ENCODE measurements at places on chromosomes 12 and 14.
A peak's percentile ranks its signal among the peaks of the same experiment; 100 is the strongest.

DNA sequence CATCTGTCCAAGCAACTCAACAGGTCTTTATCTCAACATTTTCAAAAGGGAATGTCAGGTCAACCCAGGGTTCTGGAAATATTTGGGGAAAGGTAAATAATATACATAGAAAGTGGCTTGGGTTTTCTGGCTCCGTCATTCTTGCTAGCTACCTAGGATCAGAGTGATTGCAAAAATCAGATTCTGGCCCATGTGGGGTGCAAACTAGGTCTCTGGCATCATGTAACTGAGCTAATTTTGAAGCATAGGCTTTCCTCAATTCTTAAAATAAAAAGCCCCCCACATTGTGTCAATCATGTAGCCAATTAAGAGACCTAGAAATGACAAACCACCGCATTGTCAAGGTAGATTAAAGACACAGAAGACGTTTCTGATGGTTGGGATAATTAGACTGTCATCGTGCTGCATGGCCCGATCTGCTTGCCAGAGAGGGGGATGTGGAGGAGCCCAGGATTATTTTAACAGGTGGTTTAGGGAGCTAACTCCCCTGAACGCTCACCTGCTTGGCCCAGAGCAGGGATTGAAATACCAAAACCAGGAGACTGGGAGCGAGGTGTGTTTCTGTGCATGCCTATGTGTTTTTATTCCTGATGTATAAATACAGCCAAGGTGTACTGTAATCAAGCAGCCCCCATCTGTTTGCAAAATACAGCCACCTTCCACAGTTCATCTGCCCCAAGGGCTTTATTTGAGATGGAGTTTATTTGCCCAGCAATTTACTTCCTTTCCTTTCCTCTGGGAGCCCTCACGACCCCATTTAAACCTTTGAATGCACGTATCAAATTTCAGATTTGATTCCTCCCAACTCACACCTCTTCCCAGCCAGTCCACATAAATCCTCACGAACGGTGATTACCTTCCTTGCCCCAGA, 189.5 kb downstream of the TTC8 start:
- DNase-seq = no peak

DNA sequence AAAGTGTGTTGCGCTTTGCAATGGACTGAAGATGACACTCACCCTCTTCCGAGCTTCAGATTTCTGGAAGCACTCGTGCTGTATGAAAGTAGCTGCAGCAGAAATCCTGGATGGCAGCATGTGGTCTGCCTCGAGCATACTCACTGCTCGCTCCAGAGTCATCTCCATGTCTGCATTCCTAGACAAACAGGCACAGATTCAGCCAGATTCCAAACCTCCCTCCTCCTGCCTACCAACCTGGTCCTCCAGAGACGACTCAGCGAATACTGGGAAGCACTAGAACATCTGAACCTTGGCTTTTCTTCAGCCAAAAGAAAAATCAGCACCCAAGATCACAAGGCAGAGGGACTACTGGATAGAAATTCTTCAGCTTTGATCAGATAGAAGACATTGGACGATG, 27.7 kb downstream of the PKP2 start:
- no peak for DNase-seq

DNA sequence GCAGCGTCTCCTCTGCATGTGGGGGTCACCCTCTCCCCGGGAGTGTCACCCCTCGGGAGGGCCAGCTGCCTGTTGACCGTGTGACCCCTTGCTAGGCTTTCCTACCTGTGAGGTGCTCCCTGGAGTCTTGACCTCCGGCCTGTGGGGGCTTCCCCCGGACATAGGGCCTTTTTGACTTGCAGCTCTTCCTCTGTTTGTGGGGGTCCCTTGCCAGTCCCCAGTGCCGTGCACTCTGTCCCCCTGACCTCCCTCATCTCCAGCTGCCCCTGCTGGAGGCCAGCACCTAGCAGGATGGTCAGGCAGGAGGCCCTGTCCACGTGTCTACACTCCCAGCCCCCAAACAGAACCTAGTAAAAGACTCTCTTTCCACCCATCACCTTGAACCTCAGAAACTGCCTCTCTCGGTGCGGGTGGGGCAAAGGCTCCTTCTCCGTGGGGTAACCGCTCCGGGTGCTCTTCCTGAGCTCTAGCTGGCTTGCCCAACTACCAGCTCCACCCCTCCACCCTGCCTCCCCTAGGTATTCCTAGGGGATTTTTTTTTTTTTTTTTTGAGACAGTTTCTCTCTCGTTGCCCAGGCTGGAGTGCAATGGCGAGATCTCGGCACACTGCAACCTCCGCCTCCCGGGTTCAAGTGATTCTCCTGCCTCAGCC, 810 bp downstream of the AACS start:
- no peak for DNase-seq

DNA sequence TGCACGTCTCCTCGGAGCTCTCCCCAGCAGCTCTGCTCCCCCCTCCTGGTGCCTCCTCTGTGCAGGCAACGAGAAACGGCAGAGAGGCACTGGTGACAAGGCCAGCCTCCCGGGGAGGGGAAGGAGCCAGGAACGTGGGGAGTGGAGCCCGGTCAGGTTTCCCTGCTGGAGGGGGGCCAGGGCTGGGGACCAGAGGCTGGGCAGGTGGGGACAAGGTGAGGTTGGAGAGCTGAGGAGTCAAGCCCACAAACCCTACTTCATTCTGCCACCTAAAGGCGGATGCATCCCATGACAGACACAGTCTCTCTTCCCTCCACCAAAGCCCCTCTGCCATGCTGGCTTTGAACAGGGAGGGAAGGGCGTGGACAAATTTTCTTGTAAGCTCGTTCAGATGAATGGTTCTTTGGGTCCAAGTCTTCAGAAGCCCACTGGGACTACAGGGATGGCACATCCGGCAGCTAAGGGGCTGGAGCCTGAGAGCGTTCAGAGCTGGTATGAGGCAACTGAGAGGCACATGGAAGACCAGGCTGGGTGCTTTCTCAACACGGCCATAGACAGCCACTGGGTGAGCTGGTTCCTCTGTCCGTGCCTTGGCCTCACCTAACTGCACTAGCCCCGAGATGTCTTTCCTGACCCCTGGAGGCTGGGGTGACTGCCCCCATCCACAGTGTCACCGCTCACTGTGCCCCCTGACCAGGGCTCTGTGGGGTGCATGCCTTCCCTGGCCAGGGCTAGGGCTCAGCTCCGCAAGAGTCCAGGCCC, 105.9 kb downstream of the RBM19 start:
- DNase-seq = peak; percentile 32

GRCh38 chr12:116937640-116938039, 26.9 kb downstream of the FBXW8 start:
- no peak for DNase-seq

DNA sequence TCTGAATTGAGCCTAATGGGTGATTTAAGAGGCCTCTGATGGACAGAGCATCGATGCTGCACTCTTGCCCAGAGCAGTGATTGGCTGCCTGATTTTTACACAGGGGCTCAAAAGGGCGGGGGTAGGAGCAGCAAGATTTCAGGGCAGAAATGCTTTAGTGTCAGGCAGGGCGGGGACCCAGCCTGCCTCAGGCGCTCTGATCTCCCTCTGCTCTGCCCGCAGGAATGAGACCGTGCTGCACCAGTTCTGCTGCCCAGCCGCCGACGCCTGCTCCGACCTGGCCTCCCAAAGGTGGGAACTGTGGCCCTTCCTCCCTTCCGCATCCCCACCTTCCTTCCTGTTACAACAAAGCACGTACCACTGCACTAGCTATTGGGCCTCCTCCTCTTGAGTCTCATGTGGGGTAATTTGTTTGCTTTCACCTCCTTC, 32.4 kb downstream of the IQSEC3 start:
- DNase-seq = no peak

- DNase-seq = peak; percentile 38
These were observed 5.2 kb downstream of the KRT84 start for GRCh38 chr12:52380271-52380694.

GRCh38 chr14:79656496-79656895, 554.8 kb downstream of the DIO2 start:
- no peak for DNase-seq

DNA sequence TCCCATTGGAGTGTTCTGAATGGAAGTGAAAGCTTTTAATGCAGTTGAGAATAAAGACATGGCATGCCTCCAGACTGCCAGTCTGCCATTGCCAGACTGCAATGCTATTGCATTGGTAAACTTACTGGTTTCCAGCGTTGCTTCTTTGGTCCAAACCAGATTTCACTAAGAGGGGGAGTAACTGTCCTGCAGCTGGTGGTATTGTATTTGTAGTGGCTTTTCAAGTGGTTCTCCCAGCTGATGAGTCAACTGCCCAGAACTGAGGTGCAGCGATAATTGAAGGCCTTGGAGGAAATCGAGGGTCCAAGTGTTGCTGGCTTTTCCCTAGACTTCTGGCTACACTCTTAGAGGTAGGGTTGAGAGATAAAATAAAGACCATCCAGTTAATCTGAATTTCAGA, 31.9 kb downstream of the ERG28 start:
- no peak for DNase-seq

DNA sequence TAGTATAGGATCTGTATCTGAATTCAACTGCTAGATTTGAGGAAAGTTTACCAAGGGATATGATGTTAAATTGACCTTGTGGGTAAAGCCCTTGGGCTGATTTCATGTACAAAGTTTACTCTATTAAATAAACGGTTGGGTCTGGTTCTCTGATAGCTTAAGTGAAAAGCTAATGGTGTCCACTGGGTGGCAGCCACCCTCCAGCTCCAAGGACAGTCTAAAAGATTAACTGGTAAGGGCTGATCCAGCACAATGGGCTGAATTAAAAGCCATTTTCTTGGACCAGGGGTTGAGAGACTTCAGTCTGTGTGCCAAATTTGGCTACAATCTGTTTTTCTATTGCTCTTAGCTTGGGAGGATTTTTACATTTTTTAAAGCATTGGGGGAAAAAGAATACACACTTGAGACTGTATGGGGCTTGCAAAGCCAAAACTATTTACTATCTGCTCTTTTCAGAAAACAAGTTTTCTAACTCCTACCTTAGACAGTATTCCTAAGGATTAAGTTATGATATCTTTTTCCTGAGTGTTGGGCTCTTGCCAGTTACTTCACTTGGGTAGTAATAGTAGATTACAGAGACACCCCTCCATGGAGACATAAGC, 116.5 kb downstream of the GPHN start:
- DNase-seq = peak; percentile 37

GRCh38 chr14:68448252-68448902, 344.5 kb downstream of the ZFP36L1 start:
- DNase-seq = no peak

- no peak for DNase-seq
These were observed 240.1 kb upstream of the SRRM4 start for GRCh38 chr12:118741194-118741593.

DNA sequence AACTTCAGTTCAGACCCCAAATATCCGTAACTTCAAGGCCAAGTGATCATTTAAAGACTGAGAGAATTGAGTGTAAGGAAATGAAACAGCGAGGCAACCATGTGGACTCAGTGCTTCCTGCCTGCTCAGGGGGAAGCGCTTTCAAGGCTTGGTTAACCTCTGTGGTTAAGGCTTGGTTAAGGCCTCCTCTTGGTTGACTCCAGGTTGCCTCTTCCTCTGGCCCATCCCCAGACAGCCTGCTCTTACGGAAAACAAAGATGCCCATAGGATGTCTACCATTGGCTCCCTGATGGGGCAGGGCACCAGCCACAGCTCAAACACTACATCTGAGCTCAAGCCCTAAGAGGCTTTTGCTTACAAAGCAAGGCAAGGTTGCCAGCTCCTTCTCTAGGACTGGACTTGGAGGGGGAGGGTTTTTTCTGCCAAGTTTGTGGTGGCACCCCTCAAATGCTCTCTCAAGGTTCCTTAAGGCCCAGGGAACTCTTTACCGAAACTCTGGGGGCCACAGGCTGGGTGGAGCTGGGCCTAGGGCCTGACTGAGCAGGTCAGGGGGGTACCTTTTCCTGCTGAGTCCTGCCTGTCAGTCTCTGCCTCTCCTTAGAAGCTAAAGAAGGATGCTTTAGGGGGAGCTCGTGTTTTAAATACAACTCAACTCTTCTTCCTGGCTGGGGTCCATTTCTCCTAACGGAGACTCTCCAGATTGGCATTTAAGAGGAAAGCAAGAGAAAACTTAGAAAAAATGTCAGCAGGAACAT, 13.7 kb downstream of the COL2A1 start:
- no peak for DNase-seq
